ENCODE measurements at places on chromosomes 3 and 15.

GRCh38 chr15:38257676-38258075, 5.0 kb downstream of the SPRED1 start:
- DNase-seq, result no peak

DNA sequence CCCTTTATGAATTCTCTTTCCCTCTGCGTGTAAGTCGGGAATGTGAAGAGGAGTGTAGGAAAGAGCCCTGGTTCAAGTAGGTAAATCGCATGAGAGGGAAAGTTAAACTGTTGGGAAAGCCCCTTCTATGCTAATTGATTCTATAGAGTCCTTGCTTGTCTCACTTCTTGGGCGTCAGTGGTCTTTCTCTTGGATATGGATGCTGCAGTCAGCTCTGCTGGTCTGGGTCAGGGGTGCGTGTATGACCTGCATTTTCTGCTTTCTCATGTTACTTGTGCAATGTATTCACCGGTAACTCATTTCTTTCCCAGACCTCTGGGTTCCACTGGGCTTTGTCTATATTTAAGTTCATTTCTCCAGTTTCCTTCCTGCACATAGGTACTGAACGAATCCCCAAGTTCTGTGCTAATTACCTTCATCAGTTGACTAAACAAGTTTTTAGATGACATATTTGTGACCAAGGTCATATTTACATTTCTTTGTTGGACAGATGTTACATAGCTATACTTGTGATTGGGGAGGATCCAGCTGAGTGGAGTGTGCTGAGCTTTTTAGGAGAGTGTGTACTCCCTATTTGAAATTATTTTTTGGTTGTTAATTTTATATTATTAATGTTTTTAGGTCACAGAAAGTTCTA, 1.4 kb downstream of the SETD5 start:
- no peak for DNase-seq

- DNase-seq, result no peak
Observed at GRCh38 chr15:100049936-100050876, 291.6 kb downstream of the ADAMTS17 start.

DNA sequence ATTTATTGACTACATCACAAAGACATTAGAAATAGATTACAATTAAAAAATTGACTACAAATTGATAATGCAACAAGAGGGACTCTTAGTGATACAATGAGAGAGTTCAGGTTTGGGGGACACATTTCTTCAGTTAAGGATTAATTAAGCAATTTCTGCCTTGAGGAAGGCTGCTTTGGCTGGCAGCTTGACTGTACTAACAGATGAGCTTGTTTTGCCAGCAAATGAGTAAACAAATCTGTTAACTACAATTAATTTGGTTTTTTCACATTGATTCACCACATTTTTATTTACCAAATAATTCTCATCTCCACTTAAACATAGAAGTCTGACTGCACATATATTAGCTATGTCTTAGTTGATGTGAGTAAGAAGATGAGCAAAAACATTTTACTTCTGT, 183.6 kb upstream of the ZNF385D start:
- no peak for DNase-seq

GRCh38 chr3:98733053-98733811, 29.9 kb upstream of the ST3GAL6 start:
- DNase-seq, result peak; percentile 39

DNA sequence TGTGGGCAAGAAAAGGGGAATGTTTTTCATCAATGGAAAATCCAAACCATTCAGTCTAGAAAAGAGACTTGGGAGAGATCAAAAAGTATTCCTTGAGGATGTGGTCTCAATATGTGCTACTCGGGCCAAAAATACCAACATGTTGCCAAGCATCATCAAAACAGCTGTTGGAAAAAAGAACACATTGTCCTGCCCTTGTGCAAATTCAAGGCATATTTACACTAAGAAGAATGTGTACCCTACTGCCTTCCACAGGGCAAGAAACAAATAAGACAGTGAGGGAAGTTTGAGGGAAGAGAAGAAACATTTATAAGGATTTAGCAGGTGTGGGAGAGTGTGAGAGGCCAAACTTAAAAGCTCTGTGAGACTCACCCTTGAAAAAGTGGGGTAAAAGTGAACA, 252.1 kb downstream of the NTRK3 start:
- DNase-seq, result no peak

DNA sequence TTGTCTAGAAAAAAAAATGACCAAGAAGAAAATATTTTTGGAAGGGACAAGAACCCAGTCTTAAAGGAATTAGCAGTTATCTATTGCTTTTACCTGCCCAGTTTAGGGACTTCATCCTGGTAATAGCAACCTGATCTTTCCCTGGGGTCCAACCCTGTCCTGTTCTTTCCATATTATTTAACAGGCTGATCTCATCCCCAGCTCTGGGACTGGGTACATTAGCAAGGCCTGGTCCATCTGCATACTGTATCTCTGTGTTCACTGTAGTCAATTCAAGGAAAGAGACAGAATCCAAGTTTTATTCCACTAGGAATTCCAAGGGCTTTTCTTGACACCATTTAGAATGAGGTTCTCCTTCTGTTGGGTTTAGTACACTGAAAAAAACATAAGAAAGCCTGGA, 191.7 kb upstream of the GADL1 start:
- DNase-seq, result no peak

- DNase-seq, result no peak
Observed at GRCh38 chr3:8985411-8985831, 22.1 kb upstream of the RAD18 start.

- no peak for DNase-seq
Observed at GRCh38 chr3:38043486-38043885, 4.5 kb downstream of the DLEC1 start.

DNA sequence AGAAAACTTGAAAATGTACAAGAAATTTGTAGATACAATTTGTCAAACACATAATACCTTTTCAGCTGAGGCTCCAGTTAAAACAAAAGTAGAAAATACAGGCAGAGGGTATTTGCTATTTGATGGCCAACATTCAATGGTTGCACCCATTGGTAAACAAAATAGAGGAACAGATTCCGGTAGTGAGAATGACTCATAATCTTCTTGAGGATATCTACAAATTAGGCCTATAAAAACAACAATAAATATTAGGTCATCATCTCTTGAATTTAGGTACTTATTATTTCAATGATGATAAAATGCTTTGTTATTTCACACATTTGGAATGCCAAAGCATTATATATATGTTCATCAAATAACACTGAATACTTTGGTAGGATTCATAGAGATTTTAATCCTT, 53.4 kb downstream of the DENND4A start:
- DNase-seq, result no peak

GRCh38 chr3:194249323-194250097, 101.6 kb downstream of the CPN2 start:
- DNase-seq, result no peak

DNA sequence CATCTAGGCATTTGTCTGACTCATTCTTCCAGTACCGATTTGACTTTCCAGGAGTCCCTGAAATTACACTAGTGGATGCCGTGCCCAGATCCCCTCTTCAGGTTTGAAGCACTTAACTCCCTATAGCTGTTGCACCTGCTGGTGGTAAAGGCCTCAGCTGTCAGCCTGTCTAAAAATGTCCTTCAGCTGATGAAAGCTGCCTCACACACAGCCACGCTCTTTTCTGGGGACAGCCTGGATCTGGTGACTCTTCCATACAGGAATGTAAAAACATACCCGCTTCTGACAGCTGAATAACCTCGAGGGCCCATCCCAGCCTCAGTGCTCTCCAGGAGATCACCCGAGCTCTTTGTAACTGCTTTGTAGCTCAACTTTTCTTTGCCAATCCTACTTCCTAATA, 534.1 kb upstream of the GRM7 start:
- no peak for DNase-seq

- DNase-seq, result no peak
Observed at GRCh38 chr3:2921903-2922302, 188.3 kb downstream of the IL5RA start.

GRCh38 chr3:12188328-12188648, 29.6 kb upstream of the TIMP4 start:
- DNase-seq, result no peak

- no peak for DNase-seq
Observed at GRCh38 chr15:79091204-79091867, 756 bp upstream of the RASGRF1 start.

- no peak for DNase-seq
Observed at GRCh38 chr3:31448035-31448881, 84.5 kb upstream of the STT3B start.

GRCh38 chr3:109071350-109072142, 46.4 kb downstream of the MORC1 start:
- DNase-seq, result no peak

DNA sequence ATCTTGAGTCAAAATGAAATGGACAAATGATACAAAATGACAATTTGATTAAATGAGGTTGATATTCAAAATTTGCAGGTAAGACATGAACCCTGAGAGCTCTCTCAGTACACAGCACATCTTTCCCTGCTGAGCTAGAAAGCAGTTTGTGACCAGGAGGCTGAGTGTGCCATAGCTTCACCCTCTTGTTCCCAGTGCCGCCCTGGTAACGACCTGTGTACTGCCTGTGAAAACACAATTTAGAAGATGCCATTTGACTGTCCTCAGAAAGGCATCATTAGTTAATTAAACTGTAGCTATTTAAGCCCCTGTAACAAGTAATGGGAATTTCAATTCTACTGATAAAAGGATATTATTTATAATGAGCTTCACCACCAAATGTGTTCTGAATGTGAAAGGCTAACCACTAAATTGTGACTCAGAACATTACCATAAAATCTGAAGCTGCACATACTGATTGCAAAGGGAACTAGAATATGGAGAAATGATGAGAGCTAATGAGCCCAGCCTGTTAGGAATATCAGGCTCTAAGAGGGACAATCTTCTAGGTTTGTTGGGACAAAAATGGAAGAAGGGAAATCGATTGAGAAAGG, 212.9 kb upstream of the ARPP21 start:
- no peak for DNase-seq

DNA sequence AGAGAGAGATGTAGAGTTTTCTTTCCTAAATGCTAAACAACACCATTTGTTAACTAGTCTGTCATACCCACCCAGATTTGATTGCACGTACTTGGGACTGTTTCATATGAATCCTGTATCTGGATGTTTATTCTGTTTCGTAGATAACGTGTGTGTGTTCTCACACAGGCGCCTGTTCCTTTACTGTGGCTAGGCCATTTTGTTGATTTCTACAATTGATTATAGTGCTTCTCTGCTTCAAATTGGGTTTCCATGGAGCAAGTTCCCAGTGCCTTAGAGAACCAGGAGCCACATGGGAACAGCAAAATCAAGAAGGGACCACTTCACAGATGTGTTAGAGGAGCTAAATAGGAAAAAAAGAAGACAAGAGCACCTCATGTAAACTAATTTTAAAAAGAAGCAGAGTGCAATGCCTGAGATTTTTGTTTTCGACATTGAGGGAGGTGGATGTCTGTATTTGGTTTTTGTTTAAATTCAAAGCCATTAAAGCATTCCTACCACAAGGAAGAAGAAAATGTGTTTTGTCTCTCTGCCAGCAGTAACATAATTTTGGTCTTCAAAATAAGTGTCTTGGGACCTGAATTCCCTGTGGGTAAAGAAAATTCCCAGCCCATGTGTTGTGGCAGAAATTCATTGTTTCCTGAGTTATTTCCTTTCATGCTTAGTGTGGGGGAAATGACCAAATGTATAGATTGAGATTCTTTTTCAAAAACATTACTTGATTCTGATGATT, 424.0 kb upstream of the C2CD4B start:
- no peak for DNase-seq

DNA sequence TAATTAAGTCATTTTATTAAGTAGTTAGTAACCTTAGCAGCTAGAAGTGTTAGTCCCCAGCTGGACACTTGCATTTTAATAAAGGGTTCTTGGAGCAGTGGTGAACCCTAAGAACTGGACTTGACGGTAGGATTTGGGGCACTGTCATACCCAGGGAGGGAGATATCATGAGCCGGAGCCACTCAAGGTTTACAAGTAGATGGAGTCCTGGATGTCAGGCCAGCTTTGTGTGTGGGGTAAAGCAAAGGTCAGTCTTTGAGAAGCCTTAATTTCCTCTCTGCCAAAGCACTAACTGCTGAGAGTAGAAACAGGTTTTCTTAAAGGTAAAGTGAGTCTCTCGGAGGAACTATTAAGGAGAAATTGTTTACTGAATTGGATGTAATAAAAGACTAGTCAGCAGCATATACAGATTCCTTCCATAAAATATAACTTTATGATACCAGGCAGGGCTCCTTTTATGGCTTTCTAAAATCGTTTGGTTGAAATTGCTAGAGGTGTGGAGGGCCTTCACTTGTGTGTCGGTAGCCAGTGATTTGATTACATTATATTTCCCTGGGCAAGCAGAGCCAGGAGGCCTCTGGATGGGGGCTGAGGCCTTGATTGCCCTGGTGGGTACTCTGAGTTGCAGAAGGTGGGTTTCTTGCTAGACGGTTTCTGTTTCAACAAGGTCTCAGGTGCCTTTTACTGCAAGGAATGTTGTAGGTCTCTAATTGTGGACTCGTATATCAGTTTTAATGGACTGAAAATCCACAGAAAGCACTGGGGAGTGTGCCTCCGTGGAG, 23.1 kb downstream of the SQOR start:
- DNase-seq, result no peak

- DNase-seq, result peak; percentile 65
Observed at GRCh38 chr15:55649058-55649423, 60.9 kb upstream of the PYGO1 start.

- DNase-seq, result no peak
Observed at GRCh38 chr15:39622660-39623516, 42.0 kb downstream of the THBS1 start.

- DNase-seq, result no peak
Observed at GRCh38 chr15:51505251-51505650, 117.3 kb downstream of the DMXL2 start.

DNA sequence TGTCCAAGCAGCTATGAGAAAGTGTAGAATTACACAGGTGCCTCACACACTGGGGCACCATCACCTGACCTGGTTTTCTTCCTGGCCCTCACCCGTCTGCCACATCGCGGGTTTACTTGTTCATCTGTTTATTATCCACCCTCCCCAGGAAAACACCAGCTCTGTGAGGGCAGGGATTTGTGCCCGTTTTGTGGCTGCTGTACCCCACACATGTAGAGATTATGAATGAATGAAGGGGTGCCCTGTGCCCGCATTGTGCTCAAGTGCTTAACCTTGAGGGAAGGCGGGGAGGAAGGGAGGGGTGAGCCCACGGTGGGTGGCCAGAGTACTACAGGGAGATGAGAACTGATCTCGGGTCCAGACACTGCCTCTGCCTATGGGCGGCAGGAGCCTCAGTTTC, 108.4 kb downstream of the WNT7A start:
- DNase-seq, result no peak

DNA sequence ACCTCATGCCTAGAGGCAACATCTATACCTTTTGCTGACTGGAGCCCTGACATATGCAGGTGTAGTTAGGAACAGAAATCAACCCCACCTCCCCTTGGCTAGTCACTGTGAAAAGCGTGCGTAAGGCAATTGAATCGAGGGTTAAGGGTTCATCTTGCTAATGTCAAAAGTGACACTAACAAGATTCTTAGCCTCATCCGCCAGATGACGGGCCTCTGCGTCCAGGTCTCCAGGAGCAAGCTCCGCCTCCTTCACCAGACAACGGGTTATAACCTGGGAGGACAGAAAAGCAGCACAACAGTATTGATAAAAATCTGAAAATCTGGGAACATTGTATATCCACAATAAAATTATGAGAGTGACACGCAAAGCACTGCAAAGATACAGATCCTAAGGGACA, 4.7 kb downstream of the SELENOS start:
- no peak for DNase-seq

GRCh38 chr3:86744051-86744450, 246.9 kb downstream of the VGLL3 start:
- DNase-seq, result no peak

Data from AG08396 (cell line).